Glutamatergic neuron (in vitro differentiated cells): ENCODE measurements at places on chromosomes 2 and 18. TPM values are rescaled to one million over a fixed set of nuclear protein-coding genes. Genes with fewer than 3 reads are reported as not detected.

- no peak overlapping the region for H3K27ac ChIP-seq
- H3K4me1 ChIP-seq = no peaks in the 10 kb centered on the region
- DNase-seq = no peak
These were observed 6.7 kb upstream of the TMEM177 start for GRCh38 chr2:119672161-119672862.

- H3K4me1 ChIP-seq = peaks cover 23% of the 10 kb centered on the region
- no peaks in the 10 kb centered on the region for H3K27me3 ChIP-seq
These were observed 94.3 kb downstream of the CDCA7 start for GRCh38 chr2:173448938-173449471.

- no peaks in the 10 kb centered on the region for H3K36me3 ChIP-seq
- H3K4me3 ChIP-seq = peak overlapping the region; percentile 48
- H3K27me3 ChIP-seq = no peaks in the 10 kb centered on the region
- peaks cover 58% of the 10 kb centered on the region for H3K4me1 ChIP-seq
- no peak for DNase-seq
These were observed 122.5 kb downstream of the MAIP1 start for GRCh38 chr2:200077838-200078237.

DNA sequence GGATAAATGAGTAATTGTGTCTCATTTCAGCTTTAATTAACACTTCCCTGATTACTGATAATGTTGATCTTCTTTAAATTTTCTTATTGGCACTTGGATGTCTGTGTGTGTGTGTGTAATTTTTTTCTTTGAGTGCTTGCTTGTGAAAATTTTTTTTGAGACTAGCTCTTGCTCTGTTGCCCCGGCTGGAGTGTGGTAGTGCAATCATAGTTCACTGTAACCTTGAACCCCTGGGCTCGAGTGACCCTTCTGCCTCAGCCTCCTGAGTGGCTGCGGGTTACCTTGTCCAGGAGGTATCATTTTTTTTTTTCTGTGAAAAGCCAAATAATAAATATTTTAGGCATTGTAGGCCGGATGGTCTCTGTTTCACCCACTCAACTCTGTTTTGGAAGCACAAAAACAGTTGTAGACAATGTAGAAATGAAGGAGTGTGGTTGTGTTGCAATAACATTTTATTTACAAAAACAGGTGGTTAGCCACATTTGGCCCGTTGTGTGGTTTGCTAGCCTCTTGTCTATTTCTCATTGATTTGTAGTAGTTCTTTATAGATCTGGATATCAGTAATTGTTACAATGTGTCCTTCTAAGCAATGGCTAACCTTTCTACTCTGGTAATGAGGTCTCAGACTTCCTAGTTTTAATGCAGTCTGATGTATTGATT, 7.9 kb downstream of the IL1RL2 start:
- no peaks in the 10 kb centered on the region for H3K4me1 ChIP-seq
- H3K27me3 ChIP-seq = peaks cover 2% of the 10 kb centered on the region
- H3K36me3 ChIP-seq = no peaks in the 10 kb centered on the region
- DNase-seq = no peak

- DNase-seq = no peak
- H3K27me3 ChIP-seq = peaks cover 4% of the 10 kb centered on the region
- no peak overlapping the region for H3K4me3 ChIP-seq
These were observed 89.3 kb downstream of the SPP2 start for GRCh38 chr2:234139755-234140154.

GRCh38 chr2:203072371-203072770, 57.7 kb downstream of the NBEAL1 start:
- H3K27ac ChIP-seq = no peak overlapping the region
- H3K36me3 ChIP-seq = peaks cover 4% of the 10 kb centered on the region
- DNase-seq = no peak
- no peaks in the 10 kb centered on the region for H3K4me1 ChIP-seq
- no peaks in the 10 kb centered on the region for H3K27me3 ChIP-seq
- H3K4me3 ChIP-seq = no peak overlapping the region

DNA sequence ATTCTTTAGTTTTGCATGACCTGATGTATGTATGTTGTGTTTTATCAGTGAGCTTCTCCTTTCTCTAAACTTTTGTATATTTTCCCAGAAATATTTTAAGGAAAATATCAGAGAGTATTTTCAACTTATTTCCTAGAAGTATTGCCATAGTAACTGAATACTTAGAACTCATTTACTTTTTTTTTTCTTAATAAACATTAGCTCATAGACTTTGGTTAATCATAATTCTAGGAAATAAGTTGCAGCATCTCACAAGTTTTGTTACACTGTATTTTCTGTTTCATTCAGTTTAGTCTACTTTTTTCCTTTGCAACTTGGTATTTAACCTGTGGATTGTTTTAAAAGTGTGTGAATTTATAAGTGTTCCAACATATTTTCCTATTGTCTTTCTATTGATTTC, 27.5 kb downstream of the SMCHD1 start:
- H3K27ac ChIP-seq = no peak overlapping the region
- H3K36me3 ChIP-seq = peaks cover 30% of the 10 kb centered on the region
- H3K27me3 ChIP-seq = no peaks in the 10 kb centered on the region

GRCh38 chr2:143674051-143674450, 544.8 kb downstream of the ARHGAP15 start:
- H3K27ac ChIP-seq = no peak overlapping the region
- no peaks in the 10 kb centered on the region for H3K36me3 ChIP-seq
- no peaks in the 10 kb centered on the region for H3K27me3 ChIP-seq
- DNase-seq = no peak

DNA sequence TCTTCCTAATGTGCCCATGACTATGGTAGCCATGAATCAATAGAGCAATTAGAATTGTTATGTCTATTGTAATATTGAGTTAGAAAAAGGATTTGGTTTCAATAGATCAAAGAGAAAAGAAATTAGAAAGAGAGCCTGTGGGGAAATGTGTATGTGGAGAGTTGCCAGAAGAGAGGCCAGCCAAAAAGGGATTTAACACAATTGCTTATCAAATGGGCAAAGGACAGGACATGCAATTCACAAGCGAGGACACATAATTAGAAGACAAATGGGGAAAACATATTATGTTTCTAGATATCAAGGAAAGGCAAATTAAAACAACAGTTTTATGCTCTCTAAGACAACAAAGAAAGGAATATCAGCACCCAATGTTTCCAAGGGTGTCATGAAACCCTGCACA, 403.2 kb upstream of the KLHL29 start:
- H3K4me3 ChIP-seq = no peak overlapping the region
- no peak for DNase-seq
- no peak overlapping the region for H3K27ac ChIP-seq
- no peaks in the 10 kb centered on the region for H3K4me1 ChIP-seq
- H3K27me3 ChIP-seq = no peaks in the 10 kb centered on the region

GRCh38 chr2:176589287-176589686, 320.0 kb downstream of the MTX2 start:
- no peak overlapping the region for H3K27ac ChIP-seq
- no peak overlapping the region for H3K4me3 ChIP-seq
- H3K36me3 ChIP-seq = no peaks in the 10 kb centered on the region
- H3K4me1 ChIP-seq = peaks cover 2% of the 10 kb centered on the region
- H3K27me3 ChIP-seq = peaks cover 3% of the 10 kb centered on the region

- H3K36me3 ChIP-seq = no peaks in the 10 kb centered on the region
- no peak overlapping the region for H3K4me3 ChIP-seq
- no peaks in the 10 kb centered on the region for H3K27me3 ChIP-seq
- H3K4me1 ChIP-seq = no peaks in the 10 kb centered on the region
These were observed 207.7 kb upstream of the COL3A1 start for GRCh38 chr2:188766471-188766856.

GRCh38 chr2:128196471-128196931, 105.5 kb downstream of the UGGT1 start:
- no peak overlapping the region for H3K27ac ChIP-seq
- no peaks in the 10 kb centered on the region for H3K4me1 ChIP-seq
- no peak for DNase-seq
- H3K27me3 ChIP-seq = peaks cover 2% of the 10 kb centered on the region
- no peak overlapping the region for H3K4me3 ChIP-seq

- H3K4me3 ChIP-seq = no peak overlapping the region
- no peaks in the 10 kb centered on the region for H3K4me1 ChIP-seq
- no peak for DNase-seq
- H3K36me3 ChIP-seq = no peaks in the 10 kb centered on the region
- H3K27ac ChIP-seq = no peak overlapping the region
- H3K27me3 ChIP-seq = no peaks in the 10 kb centered on the region
These were observed 23.1 kb upstream of the COLEC12 start for GRCh38 chr18:523561-523960.

- no peak overlapping the region for H3K4me3 ChIP-seq
- DNase-seq = no peak
- no peaks in the 10 kb centered on the region for H3K36me3 ChIP-seq
- no peak overlapping the region for H3K27ac ChIP-seq
- peaks cover 7% of the 10 kb centered on the region for H3K4me1 ChIP-seq
These were observed 409.2 kb upstream of the NRP2 start for GRCh38 chr2:205273148-205273547.

DNA sequence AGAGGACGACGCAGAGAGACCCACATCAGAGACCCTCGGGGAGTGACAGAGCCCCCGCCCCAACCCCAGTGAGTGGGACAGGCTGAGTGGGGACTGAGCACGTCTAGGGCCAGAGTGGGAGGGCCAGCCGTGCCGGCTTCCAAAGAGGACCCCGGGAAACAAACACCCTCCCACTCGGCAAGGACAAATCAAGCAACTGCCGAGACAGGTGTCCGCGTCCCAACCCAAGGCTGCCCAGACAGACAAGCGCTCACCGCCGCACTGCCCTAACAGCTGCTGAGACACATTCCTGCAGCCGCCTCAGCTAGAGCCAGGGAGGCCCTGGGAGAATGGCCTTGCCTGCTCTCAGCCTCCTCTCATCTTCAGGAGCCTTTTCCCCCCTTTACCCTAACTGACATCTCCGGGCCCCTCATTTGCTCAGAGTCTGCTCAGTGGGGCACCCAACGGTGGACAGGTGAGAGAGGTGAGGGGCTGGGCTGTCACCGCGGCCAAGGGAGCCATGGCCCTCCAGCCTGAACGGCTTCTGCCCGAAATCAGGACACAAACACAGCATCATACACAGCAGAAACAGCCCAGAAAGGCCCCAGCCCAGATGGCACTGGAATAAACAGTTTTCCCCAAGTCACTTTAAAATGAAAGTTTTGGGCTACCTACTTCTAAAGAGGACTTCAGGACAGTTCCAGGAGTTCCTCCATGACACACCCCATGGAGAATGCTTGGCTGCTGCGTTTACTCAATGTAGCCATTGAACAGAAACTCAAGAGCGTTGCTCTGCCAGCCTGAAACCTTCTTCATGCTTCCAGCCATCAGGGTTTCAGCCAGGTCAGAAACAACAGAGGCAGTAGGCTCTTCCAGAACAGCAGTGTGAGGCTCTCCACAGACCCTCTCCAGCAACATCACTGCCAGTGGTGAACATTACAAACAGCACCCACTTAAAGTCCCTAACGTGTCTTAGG, 23.6 kb downstream of the SLC66A2 start:
- H3K36me3 ChIP-seq = peaks cover 37% of the 10 kb centered on the region
- H3K27me3 ChIP-seq = peaks cover 7% of the 10 kb centered on the region
- no peak overlapping the region for H3K27ac ChIP-seq
- no peak for DNase-seq
- peaks cover 15% of the 10 kb centered on the region for H3K4me1 ChIP-seq

GRCh38 chr2:50922506-50922905, 109.4 kb downstream of the NRXN1 start:
- no peak for DNase-seq
- H3K27ac ChIP-seq = peak overlapping the region; percentile 71
- peak overlapping the region; percentile 48 for H3K4me3 ChIP-seq
- H3K4me1 ChIP-seq = peaks cover 28% of the 10 kb centered on the region

DNA sequence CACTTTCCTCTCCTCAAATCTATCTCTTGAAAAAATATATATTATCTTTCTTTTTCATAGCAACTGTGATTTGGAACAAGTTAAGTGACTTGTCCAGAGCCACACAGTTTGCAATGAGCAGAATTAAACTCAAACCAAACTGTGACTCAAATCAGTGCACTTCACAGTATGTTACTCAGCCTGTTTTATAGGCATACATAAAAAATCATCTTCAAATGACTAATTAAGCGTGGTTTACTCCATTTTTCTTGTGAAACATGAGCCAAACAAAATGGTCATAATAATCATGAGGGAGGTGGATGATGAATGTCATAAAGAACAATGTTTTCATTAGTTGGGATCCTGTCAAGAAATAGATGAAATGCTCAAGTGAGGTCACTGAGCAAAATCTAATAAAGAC, 6.1 kb upstream of the CCDC178 start:
- no peak for DNase-seq
- H3K4me1 ChIP-seq = no peaks in the 10 kb centered on the region

DNA sequence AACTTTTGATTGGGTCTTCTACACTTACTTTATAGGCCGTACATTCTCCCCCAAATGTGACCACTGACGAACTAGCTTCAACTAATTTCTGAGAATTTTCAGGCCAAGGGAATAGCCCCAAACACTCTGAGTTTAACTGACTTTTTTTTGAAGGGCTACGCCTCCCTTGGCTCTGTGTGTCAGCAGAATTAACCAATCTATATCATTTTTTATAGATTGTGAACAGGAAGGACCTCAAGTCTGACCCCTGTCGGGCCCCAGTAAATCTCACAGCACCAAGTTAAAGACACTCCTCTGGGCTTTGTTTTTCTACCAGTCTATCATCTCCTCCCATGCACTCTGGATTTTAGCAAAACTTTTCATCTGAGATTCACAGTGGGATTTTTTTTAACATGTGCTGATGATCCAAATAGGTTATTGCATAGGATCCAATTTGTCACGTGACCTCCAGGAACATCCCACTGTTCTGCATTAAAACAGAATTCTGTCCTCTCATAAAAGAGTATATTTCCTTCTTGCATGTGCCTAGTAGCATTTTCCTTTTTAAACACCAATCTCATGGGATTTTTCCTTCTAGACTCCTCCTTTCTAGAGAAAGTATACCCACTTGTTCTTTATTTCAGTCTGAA, 307.1 kb downstream of the OSR1 start:
- no peak for DNase-seq
- no peaks in the 10 kb centered on the region for H3K27me3 ChIP-seq
- no peak overlapping the region for H3K4me3 ChIP-seq
- H3K27ac ChIP-seq = no peak overlapping the region

DNA sequence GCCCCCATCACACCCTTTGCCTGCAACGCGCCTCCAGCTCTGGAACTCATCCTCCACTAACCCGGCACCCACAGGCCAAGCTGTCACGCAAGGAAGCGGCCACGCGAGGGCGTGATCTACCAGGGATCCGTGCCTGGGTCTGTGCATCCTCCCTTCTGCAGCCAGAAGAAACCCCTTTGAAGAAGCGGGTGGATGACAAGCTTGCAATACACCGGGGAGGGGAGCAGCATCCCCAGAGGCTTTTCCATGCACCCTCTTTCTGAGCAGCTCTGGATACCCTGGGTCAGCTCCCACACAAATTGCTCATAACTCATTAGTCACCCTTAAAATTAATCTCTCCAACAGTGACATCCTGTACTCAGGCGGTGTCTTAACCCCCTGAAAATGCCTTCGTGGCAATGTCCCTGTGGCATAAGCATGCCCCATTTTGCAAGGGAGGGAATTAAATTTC, 47.6 kb downstream of the PDCL3 start:
- no peak overlapping the region for H3K27ac ChIP-seq
- H3K4me1 ChIP-seq = no peaks in the 10 kb centered on the region
- H3K4me3 ChIP-seq = no peak overlapping the region
- H3K36me3 ChIP-seq = no peaks in the 10 kb centered on the region

- no peak overlapping the region for H3K4me3 ChIP-seq
- no peak for DNase-seq
- no peaks in the 10 kb centered on the region for H3K36me3 ChIP-seq
- no peaks in the 10 kb centered on the region for H3K27me3 ChIP-seq
- H3K27ac ChIP-seq = no peak overlapping the region
These were observed 231.6 kb upstream of the ERBB4 start for GRCh38 chr2:212770240-212770639.

GRCh38 chr18:3852321-3852720, 402.3 kb downstream of the TGIF1 start:
- no peak overlapping the region for H3K4me3 ChIP-seq
- no peak overlapping the region for H3K27ac ChIP-seq
- H3K4me1 ChIP-seq = peaks cover 2% of the 10 kb centered on the region
- H3K36me3 ChIP-seq = no peaks in the 10 kb centered on the region
- no peaks in the 10 kb centered on the region for H3K27me3 ChIP-seq

Gene SLC4A3
- total RNA-seq = 24.4 TPM

Gene HOXD3
- total RNA-seq = not detected

Gene WIPF1
- total RNA-seq = 15.5 TPM

Gene NBEAL1
- total RNA-seq = 19.0 TPM
